Activated naive CD4-positive, alpha-beta T cell (primary cell): ENCODE measurements at places on chromosomes 6 and 20.

GRCh38 chr20:38260025-38260377, 534 bp downstream of the KIAA1755 start:
- no peak for DNase-seq

GRCh38 chr6:25354078-25354932, 75.1 kb downstream of the CARMIL1 start:
- DNase-seq: no peak

- no peak for DNase-seq
These were observed 42.0 kb upstream of the KCNQ5 start for GRCh38 chr6:72579865-72580264.

GRCh38 chr20:11882651-11883050, 35.0 kb upstream of the BTBD3 start:
- no peak for DNase-seq

- DNase-seq: no peak
These were observed 4.0 kb upstream of the PLN start for GRCh38 chr6:118544105-118544504.

GRCh38 chr20:4217349-4217841, 202.0 kb upstream of the RNF24 start:
- no peak for DNase-seq

GRCh38 chr6:155495011-155495768, 39.6 kb upstream of the NOX3 start:
- DNase-seq: no peak

GRCh38 chr6:9126878-9127560, 691.7 kb upstream of the SLC35B3 start:
- no peak for DNase-seq

DNA sequence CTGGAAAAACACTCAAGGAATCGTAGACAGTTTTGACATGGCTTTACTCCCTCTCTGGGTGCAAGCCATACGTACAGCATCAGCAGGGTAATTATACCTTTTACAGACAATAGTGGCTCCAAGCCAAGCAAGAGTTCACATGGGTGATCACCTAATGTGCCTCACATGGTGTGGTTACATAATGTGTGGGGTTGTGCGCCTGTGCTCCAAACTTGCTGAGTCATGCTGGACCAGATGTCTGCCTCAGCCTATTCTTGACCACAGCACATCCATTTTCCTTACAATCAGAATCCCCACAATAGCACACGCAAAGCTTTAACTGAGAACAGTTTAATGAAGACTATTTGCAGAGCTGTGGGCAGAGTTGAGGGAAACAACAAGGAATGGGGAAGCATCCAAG, 74.5 kb downstream of the ALDH8A1 start:
- no peak for DNase-seq

- DNase-seq: no peak
These were observed 21.8 kb downstream of the HMGCLL1 start for GRCh38 chr6:55557146-55557545.

DNA sequence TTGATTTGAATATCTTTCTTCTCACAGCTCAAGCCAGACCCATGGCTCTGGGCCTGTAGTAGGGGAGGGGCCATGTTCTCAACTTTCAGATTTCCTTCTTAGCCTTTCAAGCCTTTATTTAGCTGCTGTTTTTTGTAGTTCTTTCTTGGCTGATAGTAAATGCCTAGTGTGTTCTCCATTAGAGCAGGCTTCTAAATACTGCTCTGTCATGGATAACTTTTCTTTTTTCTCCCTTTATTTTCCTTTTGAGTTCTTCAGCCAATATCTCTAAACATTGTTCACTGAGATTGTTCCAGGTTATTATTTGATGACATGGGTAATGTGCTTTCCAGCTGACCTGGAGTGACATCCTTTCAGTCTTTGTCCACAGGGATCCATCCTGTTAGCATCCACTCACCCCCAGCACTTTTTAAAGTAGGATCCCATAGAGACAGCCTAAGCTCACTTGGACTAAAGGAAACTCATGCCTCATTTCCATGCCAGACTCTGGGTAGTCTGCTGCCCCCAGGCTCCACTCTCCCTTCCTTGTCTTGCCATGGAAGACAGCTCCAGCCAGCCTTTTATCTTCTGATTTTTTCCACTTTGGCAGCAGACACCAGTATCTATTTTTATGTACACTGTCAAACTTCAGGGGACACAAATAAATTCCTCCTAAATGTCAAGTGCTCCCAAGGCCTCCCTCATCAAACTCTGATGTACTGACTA, 645.6 kb downstream of the RNF144B start:
- DNase-seq: no peak

- no peak for DNase-seq
These were observed 17.0 kb downstream of the MDGA1 start for GRCh38 chr6:37680668-37681067.

- DNase-seq: no peak
These were observed 64.1 kb upstream of the ADGRF1 start for GRCh38 chr6:47106216-47106615.

GRCh38 chr20:48834278-48834677, 6.5 kb upstream of the PREX1 start:
- DNase-seq: no peak

DNA sequence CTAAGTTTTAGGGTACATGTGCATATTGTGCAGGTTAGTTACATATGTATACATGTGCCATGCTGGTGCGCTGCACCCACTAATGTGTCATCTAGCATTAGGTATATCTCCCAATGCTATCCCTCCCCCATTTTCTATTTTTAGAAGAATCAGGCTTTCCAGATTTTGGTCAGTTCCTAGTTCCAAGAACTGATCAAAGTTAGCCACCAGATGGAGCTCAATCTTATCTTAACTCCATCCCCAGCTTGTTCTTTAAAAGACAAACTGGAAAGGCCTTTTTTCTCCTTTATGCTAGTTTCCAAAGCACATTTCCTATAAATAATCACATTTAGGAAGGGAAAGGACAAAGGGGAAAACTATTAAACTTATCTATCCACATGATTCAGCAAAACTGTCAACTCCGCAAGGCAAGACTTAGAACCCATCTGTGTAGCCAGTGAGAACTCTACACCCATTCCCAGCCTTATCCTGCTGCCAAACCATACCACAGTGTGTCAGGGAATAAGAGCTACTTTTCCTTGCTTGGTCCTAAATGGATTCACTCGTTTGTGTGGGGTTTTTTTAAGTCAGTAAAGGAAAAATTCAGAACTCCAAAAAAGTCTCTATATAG, 22.8 kb upstream of the KHDC1 start:
- no peak for DNase-seq

GRCh38 chr20:50943069-50943468, 11.8 kb upstream of the ADNP start:
- DNase-seq: no peak

DNA sequence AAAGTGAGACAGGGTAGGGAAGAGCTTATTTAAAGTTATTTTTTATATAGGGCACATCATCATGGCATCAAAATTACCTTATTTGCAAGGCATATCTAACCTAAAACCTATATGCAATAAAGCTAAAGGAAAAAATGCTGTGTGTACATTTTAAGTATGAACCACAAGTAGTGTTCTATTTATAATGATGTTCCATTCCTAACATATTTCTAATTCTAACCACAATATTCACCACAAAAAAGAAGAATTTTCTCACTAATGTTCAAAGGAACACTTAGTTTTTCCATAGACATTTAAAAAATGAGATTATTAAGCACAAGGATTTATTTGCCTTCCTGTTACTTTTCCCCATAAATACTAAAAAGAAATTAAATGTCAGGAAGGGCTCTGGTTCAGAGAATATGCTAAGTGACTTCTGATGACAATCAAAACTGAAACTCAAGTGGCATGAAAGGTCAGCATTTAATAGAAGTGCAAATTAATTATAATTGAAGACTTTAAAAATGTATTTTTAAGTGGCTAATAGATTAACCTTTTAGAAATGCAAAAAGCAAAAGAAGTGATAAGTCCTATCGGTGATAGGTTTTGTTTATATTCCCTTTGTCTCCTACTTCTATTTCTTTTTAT, 25.1 kb downstream of the GPR63 start:
- DNase-seq: no peak

GRCh38 chr6:109949281-109950065, 28.6 kb upstream of the GPR6 start:
- DNase-seq: no peak

- DNase-seq: no peak
These were observed 260.1 kb downstream of the FOXC1 start for GRCh38 chr6:1869769-1870168.

- no peak for DNase-seq
These were observed 123.2 kb downstream of the RFPL4B start for GRCh38 chr6:112470376-112470775.

DNA sequence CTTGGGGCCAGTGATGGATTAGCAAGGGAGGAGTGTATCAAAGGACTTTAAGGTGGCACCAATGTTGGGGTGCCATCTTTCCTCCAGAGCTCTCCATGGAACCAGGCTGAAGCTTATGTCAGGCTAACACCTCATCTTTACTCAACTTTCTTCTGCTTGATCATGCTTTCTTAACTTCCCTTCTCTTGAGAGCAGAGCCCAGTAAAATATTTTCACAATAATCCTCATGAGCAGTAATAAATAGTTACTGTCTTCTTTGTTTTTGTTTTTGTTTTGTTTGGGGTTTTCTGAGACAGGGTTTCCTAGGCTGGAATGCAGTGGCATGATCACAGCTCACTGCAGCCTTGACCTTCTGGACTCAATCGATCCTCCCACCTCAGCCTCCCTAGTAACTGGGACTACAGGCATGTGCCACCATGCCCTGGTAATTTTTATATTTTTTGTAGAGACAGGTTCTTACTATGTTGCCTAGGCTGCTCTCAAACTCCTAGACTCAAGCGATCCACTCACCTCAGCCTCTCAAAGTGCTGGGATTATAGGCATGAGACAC, 127.9 kb upstream of the TOP1 start:
- no peak for DNase-seq

- DNase-seq: no peak
These were observed 546.9 kb downstream of the GRIK2 start for GRCh38 chr6:101940391-101940790.
